Thyroid gland (tissue), 4 donors: ENCODE measurements at places on chromosomes 7 and 10. TPM values are rescaled to one million over a fixed set of nuclear protein-coding genes. Genes with fewer than 3 reads are reported as not detected.

DNA sequence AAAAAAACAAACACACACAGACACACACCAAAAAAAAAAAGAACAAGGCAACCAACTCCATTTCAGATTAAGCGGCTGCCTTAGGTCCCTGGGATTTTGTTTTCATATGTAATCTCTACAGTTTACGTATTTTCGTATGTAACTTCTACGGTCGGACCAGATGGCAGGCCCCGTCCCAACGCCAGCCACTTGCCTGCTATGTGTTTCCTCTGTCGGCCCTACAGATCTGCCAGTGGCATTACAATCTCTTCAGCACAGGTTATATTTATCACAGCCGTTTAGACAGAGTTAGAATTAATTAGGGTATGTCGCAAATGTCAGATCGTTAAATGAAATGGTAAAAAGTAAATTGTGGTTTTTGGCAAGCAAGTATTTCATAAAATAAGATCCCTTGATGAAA is 99.3 kb downstream of the DNAJB6 start:
- H3K36me3 ChIP-seq = no peaks in the 10 kb centered on the region
- no peak overlapping the region for H3K27ac ChIP-seq
- H3K4me1 ChIP-seq = no peaks in the 10 kb centered on the region

DNA sequence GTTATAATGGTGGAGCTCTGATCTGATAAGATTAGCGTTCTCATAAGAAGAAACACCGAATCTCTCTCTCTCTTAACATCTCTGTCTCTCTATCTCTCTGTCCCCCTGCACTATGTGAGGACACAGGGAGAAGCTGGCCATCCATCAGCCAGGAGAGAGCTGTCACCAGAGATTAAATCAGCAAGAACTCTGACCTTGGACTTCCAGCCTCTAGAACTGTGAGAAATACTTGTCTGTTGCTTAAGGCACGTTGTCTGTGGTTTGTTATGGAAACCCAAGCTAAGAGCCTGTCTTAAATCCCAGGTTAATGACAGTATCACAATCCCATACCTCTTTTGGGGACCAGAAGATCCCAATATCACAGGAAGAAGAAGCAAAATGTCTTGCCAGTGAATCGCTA is 132.0 kb upstream of the AKR1E2 start:
- no peak overlapping the region for H3K4me3 ChIP-seq
- H3K36me3 ChIP-seq = no peaks in the 10 kb centered on the region
- no peaks in the 10 kb centered on the region for H3K27me3 ChIP-seq
- H3K4me1 ChIP-seq = no peaks in the 10 kb centered on the region

DNA sequence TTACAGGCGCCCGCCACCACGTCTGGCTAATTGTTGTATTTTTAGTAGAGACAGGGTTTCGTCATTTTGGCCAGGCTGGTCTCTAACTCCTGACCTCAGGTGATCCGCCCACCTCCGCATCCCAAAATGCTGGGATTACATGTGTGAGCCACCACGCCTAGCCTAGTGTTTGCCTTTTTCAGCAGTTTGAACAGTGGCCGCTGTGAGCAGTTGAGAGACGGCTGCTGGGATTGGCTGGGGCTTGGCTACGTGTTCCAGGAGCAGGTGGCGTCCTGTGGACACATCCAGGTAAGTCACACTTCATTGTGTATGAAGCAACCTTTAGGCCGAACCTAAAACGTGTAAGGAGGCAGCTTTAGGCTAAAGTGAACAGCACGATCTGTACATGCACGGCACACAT is 231.8 kb upstream of the PITRM1 start:
- H3K36me3 ChIP-seq = no peaks in the 10 kb centered on the region
- H3K27me3 ChIP-seq = no peaks in the 10 kb centered on the region
- H3K4me3 ChIP-seq = no peak overlapping the region

- no peaks in the 10 kb centered on the region for H3K36me3 ChIP-seq
- DNase-seq = peak; percentile 41
- no peak within 1 kb of the TSS for H3K4me3 ChIP-seq
- H3K27me3 ChIP-seq = no peaks in the 10 kb centered on the region
- H3K4me1 ChIP-seq = peaks cover 17% of the 10 kb centered on the region
- H3K27ac ChIP-seq = no peak within 1 kb of the TSS
These were observed at the start of gene CNNM1 for GRCh38 chr10:99329304-99329553. TSS of gene CNNM1 (plus strand) at chr10:99329356. CDS start at chr10:99329388, 32 bp downstream.

Gene NKX2-3
- not detected for total RNA-seq

Gene DEPP1
- 45.1 TPM for total RNA-seq

Gene SPDYE5
- 0.45 TPM for total RNA-seq
